ENCODE measurements at places on chromosomes 6 and 20.

GRCh38 chr6:10404799-10405512, 9.9 kb downstream of the TFAP2A start:
- no peak for DNase-seq

GRCh38 chr6:15305909-15306308, 60.0 kb downstream of the JARID2 start:
- DNase-seq = no peak

GRCh38 chr6:84667252-84668213, 96.9 kb downstream of the TBX18 start:
- no peak for DNase-seq

- DNase-seq = no peak
Measured at GRCh38 chr20:56445130-56445529, 23.3 kb upstream of the RTF2 start.

DNA sequence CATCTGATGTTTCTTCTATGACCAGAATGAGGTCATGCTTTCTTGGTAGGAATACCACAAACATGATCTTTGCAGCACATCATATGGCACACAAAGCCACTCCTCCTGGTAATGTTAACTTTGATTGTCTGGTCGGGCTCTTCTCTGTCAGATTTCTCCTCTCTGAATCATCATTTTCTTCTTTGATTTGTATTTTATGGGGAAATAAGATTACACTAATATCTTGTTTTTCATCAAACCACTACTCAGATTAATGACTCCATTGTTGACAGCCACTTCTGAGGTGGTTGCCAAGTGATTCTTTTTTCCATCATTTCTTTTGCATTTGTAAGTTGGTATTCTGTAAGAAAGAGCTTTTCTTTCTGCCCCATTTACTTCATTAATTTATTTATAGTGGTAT, 29.5 kb downstream of the TRMT11 start:
- DNase-seq = no peak

- no peak for DNase-seq
Measured at GRCh38 chr20:59428006-59428405, 127.6 kb downstream of the EDN3 start.

DNA sequence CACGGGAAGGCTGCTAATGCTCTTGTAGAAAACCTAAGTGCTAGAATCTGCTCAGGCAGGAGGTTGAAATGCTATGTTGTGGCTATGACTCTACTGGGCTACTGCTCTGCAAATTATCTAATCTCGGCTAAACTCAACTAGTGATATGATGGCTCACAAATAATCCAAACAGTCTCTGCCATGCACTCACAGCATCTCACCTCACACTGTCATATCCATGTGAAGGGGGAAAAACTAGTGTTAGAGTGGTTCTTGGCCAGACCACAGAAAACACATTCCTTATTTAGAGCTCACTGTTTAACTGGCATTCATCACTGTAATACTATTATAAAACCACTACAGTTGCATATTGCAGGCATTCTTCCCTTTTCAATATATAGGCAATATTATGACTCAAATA, 81.8 kb upstream of the DST start:
- no peak for DNase-seq

DNA sequence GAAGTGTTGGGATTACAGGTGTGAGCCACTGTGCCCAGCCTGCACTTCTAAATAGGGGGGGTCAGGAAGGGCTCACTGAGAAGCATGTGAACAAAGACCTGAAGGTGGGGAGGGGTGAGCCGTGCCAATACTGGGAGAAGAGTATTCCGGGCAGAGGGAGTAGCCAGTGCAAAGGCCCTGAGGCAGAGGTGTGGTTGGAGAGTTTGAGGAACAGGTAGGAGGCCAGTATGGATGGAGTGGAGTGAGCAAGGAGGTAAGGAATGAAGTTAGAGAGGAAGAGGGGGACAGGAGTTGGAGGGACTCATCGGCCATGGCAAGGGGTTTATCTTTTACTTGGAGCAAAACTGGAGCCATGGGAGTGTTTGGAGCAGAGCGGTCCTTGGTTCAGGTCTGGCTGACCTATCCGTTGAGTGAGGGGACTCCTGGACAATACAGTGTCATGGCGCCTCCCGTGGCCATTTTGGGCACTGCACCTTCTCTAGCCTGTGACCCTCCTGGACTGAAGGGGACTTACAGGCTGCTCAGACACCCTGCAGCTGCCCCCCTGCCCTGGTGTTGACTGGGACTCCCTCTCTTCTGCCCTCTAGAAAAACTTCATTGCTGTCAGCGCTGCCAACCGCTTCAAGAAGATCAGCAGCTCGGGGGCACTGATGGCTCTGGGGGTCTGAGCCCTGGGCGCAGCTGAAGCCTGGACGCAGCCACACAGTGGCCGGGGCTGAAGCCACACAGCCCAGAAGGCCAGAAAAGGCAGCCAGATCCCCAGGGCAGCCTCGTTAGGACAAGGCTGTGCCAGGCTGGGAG, 12.1 kb downstream of the FOXS1 start:
- peak; percentile 76 for DNase-seq

DNA sequence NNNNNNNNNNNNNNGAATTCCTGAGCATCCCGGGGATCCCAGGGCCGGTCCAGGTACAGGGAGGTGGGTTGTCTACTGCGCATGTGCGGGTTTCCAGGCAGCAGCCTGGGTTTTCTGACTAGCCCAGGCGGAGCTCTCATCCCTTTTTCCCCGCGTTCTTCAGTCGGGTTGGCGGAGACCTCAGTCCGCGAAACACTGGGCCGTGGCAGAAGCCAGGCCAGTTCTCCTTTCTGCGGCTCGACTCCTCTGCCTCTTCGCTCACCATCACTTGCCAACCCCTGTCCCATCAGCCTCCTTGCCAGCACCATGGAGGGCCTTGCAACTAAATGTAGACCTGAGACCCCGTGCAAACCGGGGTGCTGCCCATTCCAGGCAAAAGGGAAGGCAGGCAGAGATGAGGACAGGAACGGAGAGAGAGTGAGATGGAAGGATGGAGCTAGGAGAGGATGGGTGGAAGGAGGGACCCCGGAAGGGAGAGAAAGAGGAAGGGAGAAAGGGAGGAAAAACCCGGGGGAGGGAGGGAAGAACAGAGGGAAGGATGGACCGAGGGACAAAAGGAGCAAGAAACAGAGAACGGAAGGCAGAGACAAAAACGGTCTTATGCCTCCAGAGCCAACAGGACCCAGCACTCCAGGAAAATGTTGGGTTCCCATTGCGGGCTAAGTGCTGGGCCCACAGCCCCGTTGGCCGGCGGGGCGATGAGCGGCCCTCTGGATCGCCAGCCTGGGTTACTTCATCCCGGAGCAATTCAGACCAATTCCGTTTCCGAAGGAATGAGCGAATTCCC, 445.4 kb upstream of the DEFB115 start:
- no peak for DNase-seq

- DNase-seq = no peak
Measured at GRCh38 chr20:2993250-2993649, 50.2 kb upstream of the GNRH2 start.

All from ovary (tissue), 10 donors.